ENCODE measurements at places on chromosomes 1 and 21.

DNA sequence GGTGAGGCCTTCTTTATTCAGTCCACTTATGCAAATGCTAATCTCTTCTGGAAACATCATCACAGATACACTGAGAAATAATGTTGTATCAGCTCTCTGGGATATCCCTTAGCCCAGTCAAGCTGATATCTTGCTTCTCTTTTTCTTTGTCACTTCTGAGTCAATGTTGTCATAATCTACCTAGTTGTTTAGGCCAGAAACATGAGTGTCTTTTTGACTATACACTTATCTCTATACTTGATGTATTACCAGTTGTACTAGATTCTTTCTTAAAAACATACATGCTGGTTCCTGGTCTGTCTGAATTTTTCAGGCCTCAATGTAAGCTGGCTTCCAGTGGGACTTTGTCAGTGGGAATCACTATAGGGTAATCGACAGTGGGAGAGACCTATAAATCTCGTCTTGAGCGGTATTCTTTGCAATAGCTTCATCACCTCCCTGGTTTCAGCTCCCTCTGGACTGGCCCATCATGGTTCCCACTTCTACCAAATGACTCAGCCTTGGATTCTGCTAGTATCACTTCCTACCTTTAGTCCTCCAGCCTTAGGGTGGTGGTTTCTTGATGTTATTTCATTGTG, 135.2 kb upstream of the CYYR1 start:
- no peak for DNase-seq

- DNase-seq = no peak
These were observed 52.8 kb upstream of the GOLT1A start for GRCh38 chr1:204266504-204267034.

- DNase-seq = no peak
These were observed 16.6 kb upstream of the GBP6 start for GRCh38 chr1:89347296-89347695.

- no peak for DNase-seq
These were observed 1.5 kb downstream of the LACTBL1 start for GRCh38 chr1:22971161-22971560.

DNA sequence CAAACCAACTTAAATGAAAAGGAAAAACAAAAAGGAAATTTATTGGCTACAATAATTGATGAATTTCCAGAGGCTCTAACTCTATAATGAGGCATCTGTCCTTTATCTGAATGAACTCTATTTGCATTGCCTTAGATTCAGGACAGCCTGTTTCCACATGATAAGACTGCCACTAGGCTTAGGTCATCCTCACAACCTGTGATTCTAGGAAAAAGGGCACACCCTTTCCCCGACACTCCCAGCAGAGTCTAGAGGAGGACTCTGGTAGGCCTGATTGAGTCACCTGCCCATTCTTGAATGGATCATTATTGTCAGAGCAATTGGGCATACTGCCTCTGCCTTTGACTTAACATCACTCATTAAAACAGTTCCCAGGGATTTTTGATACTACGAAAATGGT, 262.8 kb downstream of the TPR start:
- DNase-seq = no peak
